Panc1 (cell line): ENCODE measurements at places on chromosomes 1 and 21. TPM values are rescaled to one million over a fixed set of nuclear protein-coding genes. Genes with fewer than 3 reads are reported as not detected.

The HSD11B1 gene
- total RNA-seq, result not detected

The ERICH3 gene
- total RNA-seq, result not detected

The SH3BGR gene
- 1.7 TPM for total RNA-seq

The TTLL10 gene
- total RNA-seq, result not detected

The EXO1 gene
- total RNA-seq, result 26.3 TPM

The MYCBP gene
- 17.4 TPM for total RNA-seq

DNA sequence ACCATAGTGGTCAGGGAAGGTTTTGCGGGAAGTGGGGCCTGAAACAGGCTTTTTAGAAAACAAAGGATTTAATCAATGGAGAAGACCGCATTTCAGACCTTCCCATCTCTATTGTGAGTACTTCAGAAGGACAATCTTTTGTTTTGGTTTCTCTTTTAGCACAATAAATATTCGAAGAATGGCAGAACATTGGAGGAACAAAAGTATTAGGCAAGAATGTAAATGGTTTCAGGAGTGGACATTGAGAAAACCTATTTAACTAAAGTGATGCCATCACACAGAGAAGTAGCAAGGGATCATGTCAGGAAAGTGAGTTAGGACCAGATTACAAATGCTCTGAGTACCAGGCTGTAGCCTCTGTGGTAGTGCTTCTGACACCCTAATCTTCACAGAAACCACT, 26.8 kb upstream of the UBE2U start:
- no peaks in the 10 kb centered on the region for H3K27me3 ChIP-seq
- peaks cover 9% of the 10 kb centered on the region for H3K4me1 ChIP-seq
- no peak for DNase-seq
- H3K36me3 ChIP-seq, result no peaks in the 10 kb centered on the region
- H3K4me3 ChIP-seq, result no peak overlapping the region
- no peak overlapping the region for H3K27ac ChIP-seq

GRCh38 chr1:40768146-40768990, 15.2 kb upstream of the KCNQ4 start:
- H3K4me1 ChIP-seq, result no peaks in the 10 kb centered on the region
- no peak for DNase-seq
- H3K4me3 ChIP-seq, result no peak overlapping the region
- H3K27me3 ChIP-seq, result no peaks in the 10 kb centered on the region
- peaks cover 15% of the 10 kb centered on the region for H3K36me3 ChIP-seq

GRCh38 chr1:109247401-109248365, 1.7 kb upstream of the CELSR2 start:
- no peaks in the 10 kb centered on the region for H3K27me3 ChIP-seq
- DNase-seq, result no peak
- H3K4me1 ChIP-seq, result peaks cover 3% of the 10 kb centered on the region
- H3K4me3 ChIP-seq, result no peak overlapping the region
- no peak overlapping the region for H3K27ac ChIP-seq

DNA sequence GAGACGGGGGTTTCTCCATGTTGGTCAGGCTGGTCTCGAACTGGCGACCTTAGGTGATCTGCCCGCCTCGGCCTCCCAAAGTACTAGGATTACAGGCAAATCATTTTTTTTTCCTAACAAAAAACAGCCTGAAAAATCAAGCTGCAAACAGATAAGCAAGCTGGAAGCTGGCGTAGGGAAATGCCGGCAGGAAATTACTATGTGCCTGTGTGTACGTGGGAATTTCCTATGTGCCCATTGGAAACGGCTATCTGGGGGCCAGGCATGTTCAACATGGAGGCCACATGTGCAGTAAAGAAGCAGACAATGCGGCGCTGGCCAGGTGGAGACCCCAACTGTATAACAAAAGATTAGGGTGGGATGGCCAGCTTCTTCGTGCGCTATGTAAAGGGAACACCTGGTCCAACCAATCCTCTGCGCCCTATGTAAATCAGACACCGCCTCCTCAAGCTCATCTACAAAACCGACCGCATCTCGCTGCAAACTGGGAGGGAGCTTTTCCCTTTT, 9.1 kb upstream of the AADACL4 start:
- H3K36me3 ChIP-seq, result no peaks in the 10 kb centered on the region
- H3K27me3 ChIP-seq, result no peaks in the 10 kb centered on the region
- no peak overlapping the region for H3K27ac ChIP-seq
- no peaks in the 10 kb centered on the region for H3K4me1 ChIP-seq
- H3K4me3 ChIP-seq, result no peak overlapping the region
- no peak for DNase-seq

GRCh38 chr1:91549041-91549735, 48.5 kb downstream of the CDC7 start:
- H3K36me3 ChIP-seq, result no peaks in the 10 kb centered on the region
- H3K27me3 ChIP-seq, result no peaks in the 10 kb centered on the region; the same call in 1 of the 2 replicates
- DNase-seq, result no peak
- H3K27ac ChIP-seq, result no peak overlapping the region
- no peaks in the 10 kb centered on the region for H3K4me1 ChIP-seq

GRCh38 chr1:173580658-173581057, 22.2 kb downstream of the SLC9C2 start:
- no peaks in the 10 kb centered on the region for H3K36me3 ChIP-seq
- DNase-seq, result no peak
- H3K27me3 ChIP-seq, result peaks cover 2% of the 10 kb centered on the region
- no peak overlapping the region for H3K4me3 ChIP-seq
- H3K4me1 ChIP-seq, result no peaks in the 10 kb centered on the region

- no peak overlapping the region for H3K4me3 ChIP-seq
- H3K27me3 ChIP-seq, result no peaks in the 10 kb centered on the region
- DNase-seq, result no peak
- no peak overlapping the region for H3K27ac ChIP-seq
- H3K36me3 ChIP-seq, result no peaks in the 10 kb centered on the region
Observed at GRCh38 chr1:53634571-53634979, 104.4 kb downstream of the GLIS1 start.
